ENCODE measurements at places on chromosomes 16 and 17.

DNA sequence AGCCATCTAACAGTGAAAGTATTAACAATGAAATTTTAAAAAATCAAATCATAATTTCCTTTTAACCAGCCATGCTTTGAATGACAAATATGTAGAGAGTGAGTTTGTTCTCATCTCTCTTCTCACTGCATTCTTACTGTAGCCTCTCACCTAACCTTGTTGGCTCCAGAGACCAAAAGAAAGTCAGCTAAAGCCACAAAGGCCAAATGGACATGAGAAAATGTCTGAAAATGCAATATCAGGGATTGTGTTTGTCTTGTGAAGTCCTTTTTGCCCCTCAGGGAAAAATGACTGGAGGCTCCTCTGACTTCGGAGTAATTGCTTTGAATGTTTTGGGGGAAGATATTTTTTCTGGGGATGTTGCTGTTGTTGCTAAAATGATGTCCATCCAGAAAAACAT is 166.3 kb downstream of the SLC39A11 start:
- no peaks in the 10 kb centered on the region for H3K27me3 ChIP-seq
- DNase-seq: no peak
- no peaks in the 10 kb centered on the region for H3K4me1 ChIP-seq
- H3K36me3 ChIP-seq: no peaks in the 10 kb centered on the region
- no peak overlapping the region for H3K4me3 ChIP-seq
- H3K27ac ChIP-seq: no peak overlapping the region

DNA sequence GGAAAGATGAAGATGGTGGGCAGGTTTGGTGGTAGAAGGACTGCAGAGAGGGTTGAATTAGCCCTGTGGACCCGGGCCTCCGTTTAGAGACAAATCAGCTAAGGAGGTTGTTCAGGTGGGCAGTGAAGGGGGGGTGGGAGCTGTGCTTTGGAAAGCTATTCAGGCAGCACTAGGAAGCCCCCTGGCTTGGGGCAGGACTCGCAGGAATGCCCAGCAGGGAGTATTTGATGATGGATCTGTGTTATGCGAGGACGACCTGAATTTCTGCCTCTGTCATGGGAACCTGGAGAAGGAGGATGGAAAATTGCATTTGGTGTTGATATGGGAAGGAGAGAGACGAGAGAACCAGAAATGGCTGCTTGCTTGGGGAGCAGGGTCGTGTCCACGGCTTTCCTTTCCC is 3.5 kb downstream of the SPDYE4 start:
- no peak overlapping the region for H3K27ac ChIP-seq
- H3K4me1 ChIP-seq: no peaks in the 10 kb centered on the region
- no peaks in the 10 kb centered on the region for H3K36me3 ChIP-seq
- no peak overlapping the region for H3K4me3 ChIP-seq
- no peak for DNase-seq
- peaks cover 5% of the 10 kb centered on the region for H3K27me3 ChIP-seq

DNA sequence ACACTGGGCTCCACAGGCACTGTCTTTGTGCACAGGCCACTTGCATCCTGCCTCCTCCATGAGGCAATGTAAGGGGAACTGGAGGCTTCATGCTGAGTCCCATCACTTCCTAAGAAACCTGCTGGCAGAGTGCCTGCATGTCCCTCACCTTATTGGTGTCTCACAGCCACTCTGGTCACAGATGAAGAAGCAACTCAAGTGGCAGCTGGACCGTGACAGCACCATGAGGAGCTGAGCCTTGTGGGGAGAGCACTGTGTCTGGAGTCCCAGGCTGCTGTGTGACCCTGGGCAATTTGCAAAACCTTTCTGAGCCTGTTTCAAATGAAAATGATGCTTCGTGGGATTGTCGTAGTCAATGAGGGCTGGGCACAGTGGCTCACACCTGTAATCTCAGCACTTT is 19.5 kb downstream of the ANKRD40 start:
- H3K4me3 ChIP-seq: no peak overlapping the region
- no peak overlapping the region for H3K27ac ChIP-seq
- no peaks in the 10 kb centered on the region for H3K27me3 ChIP-seq
- H3K36me3 ChIP-seq: peaks cover 3% of the 10 kb centered on the region
- H3K4me1 ChIP-seq: peaks cover 3% of the 10 kb centered on the region

GRCh38 chr17:81164371-81165245 is 699 bp upstream of the PVALEF start:
- no peak for DNase-seq
- H3K4me3 ChIP-seq: no peak overlapping the region
- H3K27me3 ChIP-seq: peaks cover 5% of the 10 kb centered on the region
- H3K4me1 ChIP-seq: peaks cover 4% of the 10 kb centered on the region
- no peaks in the 10 kb centered on the region for H3K36me3 ChIP-seq
- no peak overlapping the region for H3K27ac ChIP-seq

DNA sequence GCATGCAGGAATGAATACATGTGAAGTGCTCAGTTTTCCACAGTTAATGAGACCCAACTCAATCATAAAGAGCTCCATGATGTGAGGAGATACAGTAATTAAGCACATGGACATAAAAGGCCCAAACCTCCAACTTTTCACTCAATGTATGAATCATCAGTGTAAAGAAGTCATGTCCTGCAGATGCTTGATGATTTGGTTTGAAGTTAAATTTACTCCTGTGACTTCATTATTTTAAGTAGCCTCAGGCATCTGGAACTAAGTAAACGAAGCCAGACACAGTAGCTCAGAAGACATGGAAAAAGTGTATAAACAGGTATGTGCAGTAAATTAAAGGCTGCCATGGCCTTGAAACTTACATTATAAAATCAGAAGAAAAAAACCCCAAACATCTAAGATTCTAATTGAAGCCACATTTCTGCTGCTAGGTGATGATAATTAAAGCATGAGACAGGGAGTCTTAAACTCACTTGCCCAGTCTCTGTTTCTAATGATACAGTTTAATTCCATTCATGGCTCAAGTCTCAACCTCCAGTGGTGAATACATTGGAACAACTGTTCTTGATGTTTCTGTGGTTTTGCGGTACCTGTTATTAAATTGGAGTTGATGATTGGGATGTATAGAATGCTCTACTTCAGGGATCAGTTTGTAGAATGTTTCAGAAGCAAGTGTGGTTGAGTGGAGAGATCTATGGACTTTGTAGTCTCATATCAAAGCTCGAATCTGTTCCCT is 28.9 kb upstream of the CCL2 start:
- H3K4me1 ChIP-seq: peaks cover under 1% of the 10 kb centered on the region
- peaks cover 10% of the 10 kb centered on the region for H3K27me3 ChIP-seq
- no peak overlapping the region for H3K27ac ChIP-seq
- H3K36me3 ChIP-seq: no peaks in the 10 kb centered on the region
- DNase-seq: no peak

DNA sequence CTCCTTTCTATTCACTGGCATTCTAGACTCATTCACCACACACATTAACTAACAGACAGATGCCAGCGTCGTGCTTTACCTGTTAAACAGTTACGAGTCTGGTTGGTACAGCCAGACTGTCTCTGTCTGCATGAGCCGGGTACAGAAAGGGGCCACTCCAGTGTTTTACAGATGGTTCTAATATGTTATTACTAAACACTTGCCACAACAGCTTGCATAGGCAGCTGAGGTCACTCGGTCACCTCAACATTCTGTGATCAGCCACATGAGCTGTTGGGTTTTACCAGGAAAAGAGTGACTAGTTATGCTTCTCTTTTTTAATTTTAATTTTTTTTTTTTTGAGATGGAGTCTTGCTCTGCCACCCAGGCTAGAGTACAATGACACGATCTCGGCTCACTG is 25.2 kb downstream of the CD300A start:
- no peak overlapping the region for H3K4me3 ChIP-seq
- no peak for DNase-seq
- H3K4me1 ChIP-seq: no peaks in the 10 kb centered on the region
- H3K27ac ChIP-seq: no peak overlapping the region
- no peaks in the 10 kb centered on the region for H3K27me3 ChIP-seq
- no peaks in the 10 kb centered on the region for H3K36me3 ChIP-seq

DNA sequence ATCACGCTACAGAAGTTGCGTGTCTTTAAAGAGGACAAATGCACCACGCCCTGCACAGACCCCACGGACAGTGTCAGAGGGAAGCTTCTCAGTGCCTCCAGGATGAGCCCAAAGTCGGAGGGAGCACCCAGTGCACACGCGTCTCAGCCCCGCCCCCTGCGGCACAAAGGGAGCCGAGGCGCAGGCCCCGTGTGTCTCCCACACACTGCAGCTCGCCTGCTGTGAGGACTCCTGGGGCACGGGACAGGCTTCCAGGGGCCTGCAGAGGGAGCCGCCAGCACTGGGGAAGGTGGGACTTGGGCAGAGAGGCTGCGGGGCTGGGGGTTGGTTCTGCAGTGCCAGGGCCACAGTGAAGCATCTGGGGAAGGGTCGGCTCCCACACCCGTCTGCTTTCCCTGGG is 77.4 kb downstream of the LMF1 start:
- no peak overlapping the region for H3K4me3 ChIP-seq
- no peaks in the 10 kb centered on the region for H3K27me3 ChIP-seq
- no peaks in the 10 kb centered on the region for H3K36me3 ChIP-seq

GRCh38 chr16:2964475-2965336 is 631 bp downstream of the KREMEN2 start:
- no peak for DNase-seq
- H3K4me1 ChIP-seq: peaks cover 10% of the 10 kb centered on the region
- no peak overlapping the region for H3K27ac ChIP-seq
- H3K27me3 ChIP-seq: peaks cover 55% of the 10 kb centered on the region

DNA sequence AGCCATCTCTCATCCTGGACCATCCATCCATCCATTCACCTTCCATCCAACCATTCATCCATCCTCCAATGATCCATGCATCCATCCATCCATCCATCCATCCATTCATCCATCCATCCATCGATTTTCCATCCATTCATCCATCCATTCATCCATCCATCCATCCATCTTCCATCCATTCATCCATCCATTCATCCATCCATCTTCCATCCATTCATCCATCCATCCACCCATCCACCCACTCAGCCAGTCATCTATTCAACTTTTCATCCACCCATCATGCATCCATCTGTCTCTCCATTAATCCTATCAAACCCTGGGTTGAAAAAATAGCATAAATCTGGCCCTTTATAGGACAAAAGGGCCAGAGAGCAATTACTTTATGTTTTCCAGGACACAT is 158.3 kb upstream of the WSCD1 start:
- DNase-seq: no peak
- no peak overlapping the region for H3K27ac ChIP-seq
- no peak overlapping the region for H3K4me3 ChIP-seq
- H3K4me1 ChIP-seq: no peaks in the 10 kb centered on the region
- no peaks in the 10 kb centered on the region for H3K36me3 ChIP-seq

DNA sequence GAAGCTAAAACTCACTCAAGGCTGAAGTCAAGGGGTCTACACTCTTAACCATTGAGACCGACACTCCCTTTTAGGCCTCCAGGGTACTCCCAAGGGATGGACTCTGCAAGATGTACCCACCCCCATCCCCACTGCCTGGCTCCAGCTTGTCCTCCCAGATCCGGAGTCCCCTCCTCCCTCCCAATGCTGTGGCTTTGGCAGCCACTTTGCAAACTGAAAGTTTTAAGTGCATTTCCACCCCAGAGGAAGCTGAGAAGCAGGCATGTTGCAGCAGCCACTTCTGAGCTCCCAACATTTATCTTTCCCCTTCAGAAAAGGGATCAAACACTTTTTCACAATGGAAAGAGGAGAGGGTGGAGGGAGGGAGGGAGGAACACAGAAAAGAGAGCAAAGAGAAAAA is 115.2 kb downstream of the COPRS start:
- H3K27ac ChIP-seq: no peak overlapping the region
- H3K27me3 ChIP-seq: peaks cover 4% of the 10 kb centered on the region
- no peak for DNase-seq
- H3K4me1 ChIP-seq: no peaks in the 10 kb centered on the region

DNA sequence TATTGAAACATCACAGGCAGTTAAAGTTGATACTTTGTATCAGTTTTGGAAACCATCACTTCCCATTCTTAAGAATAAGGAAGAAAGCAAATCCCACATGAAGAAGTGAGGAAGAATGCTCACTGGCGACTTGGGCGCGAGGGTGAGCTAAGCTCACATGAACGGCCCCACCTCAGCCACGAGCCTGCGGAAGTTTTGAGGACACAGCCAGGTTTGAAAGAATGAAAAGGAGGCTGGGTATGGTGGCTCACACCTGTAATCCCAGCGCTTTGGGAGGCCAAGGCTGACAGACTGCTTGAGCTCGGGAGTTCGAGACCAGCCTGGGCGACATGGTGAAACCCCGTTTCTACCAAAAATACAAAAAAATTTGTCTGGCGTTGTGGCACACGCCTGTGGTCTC is 110.3 kb upstream of the CHMP6 start:
- H3K4me3 ChIP-seq: no peak overlapping the region
- no peak overlapping the region for H3K27ac ChIP-seq
- no peaks in the 10 kb centered on the region for H3K27me3 ChIP-seq
- H3K4me1 ChIP-seq: no peaks in the 10 kb centered on the region
- H3K36me3 ChIP-seq: no peaks in the 10 kb centered on the region

DNA sequence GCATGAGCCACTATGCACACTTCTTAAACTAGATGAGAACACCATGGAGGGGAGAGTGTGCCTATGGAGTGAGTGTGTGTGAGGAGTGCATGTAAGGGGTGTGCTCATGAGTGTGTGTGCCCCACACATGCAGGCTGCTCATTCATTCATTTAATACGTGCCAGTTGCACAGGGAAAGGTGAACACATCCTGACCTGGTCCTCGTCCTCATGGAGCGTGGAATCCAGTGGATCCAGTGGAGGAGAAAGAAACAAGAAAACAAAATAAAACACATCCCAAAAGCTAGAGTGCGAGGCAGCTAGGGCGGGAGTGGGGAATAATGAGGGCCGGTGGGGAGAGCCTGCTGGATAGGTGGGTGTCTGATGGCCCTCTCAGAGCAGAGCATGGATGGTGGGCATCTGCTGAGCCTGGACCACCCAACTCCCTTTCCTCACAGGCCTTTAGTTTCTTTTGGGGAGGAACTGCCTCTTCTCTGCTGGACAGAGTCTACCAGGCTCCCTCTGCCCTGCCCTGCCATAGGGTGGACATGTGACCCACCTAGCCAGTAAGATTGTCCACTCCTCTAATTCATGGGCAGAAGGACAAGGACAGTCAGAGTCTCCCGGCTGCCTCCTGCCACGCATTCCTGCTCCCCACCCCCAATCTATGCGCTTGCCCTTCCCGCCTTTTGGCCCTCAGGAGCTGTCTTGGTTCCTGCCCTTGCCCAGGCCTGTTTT is 204.3 kb downstream of the RAB11FIP4 start:
- H3K27me3 ChIP-seq: no peaks in the 10 kb centered on the region
- no peak for DNase-seq
- no peaks in the 10 kb centered on the region for H3K36me3 ChIP-seq
